ENCODE measurements at places on chromosomes 16 and 17.

DNA sequence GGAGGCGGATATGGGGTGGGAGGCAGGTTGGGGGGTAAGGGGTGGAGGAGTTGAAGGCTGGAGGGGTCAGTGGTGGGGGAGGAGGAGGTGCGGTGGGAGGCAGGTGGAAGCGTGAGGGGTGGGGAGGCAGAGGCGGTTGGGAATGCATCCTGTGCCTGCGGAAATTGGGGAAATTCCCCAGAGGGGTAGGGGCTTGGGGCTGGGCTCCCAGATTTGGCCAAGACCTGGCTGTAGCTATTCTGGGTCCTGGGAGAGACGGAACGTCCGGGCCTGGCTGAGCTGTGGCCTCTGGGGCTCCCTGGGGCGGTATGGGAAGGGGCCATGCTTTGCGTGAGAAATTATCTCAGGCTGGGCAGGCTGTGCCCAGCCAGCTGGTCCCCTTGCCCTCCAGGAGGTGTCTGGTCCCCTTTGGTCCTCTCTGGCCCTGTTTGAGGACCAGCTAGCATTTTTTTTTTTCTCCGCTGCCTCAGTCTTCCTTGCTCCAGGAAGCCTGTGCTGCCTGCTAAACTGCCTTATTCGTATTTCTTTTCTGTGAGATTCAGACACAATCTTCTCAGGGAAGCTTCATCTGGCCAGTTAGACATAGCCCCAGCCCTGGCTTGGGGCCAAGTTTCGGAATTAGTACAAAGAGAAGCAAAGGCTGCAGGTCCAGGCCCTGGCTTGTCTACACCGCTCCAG lies 7.3 kb upstream of the TRPV2 start:
- DNase-seq = no peak

GRCh38 chr17:33603789-33604188 lies 310.7 kb upstream of the ASIC2 start:
- no peak for DNase-seq

GRCh38 chr16:46826631-46827030 lies 4.3 kb downstream of the C16orf87 start:
- DNase-seq = no peak

DNA sequence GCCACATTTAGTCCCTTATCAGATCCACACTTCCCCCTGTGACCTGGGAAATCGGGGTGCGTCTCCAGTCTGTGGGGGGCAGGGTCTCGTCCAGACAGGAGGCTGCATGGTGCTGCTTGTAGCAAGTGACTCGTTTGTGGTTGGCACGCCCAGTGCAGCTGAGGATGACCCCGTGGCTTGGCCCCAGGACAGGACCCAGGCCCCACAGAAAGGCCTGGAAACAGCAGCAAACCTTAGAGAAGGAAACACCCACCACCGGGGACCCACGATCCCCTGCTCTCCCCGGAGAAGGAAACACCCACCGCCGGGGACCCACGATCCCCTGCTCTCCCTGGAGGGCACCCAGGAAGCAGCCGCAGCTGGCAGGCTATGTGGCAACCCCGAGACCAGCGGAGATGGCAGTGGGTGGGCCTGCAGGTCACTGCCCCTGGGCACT lies 8.2 kb upstream of the C16orf95 start:
- no peak for DNase-seq

GRCh38 chr16:68770671-68771070 lies 33.6 kb downstream of the CDH1 start:
- DNase-seq = no peak

- DNase-seq = no peak
Observed at GRCh38 chr17:58758890-58759289, 3.2 kb downstream of the PPM1E start.

- DNase-seq = no peak
Observed at GRCh38 chr17:51045621-51046020, 75.0 kb downstream of the SPAG9 start.

DNA sequence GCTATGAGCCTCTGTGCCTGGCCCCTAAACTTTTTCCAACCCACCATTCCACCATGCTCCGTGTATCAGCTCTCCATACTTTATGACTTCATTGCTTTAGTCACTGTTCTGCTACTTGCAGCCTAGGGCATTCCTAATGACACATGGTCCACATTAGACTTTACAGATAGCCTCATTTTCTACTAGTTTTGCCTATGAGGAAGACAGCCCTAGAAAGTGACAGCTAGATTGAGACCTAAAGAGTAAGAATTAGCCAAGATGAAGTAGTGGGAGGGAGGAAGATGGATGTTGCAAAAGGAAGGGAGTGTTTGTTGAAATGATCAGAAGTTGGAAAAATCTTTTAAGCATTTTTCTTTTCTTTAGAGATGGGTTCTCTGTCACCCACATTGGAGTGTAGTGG lies 11.0 kb downstream of the C16orf54 start:
- DNase-seq = no peak

DNA sequence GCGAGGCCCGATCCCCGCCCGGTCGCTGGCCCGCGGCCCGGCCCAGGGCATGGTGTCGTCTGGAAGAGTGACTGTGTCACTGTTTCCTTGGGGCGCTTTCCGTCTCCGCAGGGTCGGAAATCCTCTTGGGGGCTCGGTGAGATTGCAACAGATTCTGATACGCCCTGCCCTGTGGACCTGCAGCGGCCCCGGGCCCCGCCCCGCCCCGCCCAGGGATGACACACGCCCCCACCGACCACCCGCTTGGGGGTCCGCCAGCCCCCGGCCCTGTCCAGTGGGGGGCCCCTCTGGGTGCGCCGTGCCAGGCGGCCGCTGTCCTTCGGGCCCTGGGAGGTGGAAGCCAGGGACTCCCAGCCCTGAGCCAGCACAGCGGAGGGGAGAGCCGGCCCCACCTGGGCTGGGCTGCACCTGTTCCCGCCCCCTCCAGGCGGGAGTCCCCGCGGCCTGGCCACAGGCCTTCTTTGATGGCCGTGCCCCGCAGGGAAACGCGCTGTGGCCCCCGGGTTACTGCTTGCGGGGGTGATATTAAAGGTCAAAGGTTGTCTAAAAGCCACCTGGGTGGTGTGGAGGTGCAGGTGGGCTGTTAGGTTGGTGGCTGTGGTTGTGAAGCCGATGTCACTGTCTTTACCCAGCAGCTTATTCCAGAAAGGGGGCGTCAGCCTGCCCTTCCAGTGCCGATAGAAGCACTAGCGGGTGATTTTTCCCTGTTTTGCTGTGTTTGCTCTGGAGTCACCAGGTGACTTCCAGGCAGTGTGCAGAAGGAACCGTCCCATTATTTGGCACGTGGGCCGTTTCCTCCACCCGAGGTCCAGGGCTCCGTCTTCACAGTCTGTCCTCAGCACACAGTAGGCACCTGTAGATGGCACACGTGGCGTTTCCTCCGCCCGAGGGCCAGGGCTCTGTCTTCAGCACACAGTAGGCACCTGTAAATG lies 752 bp downstream of the TBC1D24 start:
- DNase-seq = no peak

DNA sequence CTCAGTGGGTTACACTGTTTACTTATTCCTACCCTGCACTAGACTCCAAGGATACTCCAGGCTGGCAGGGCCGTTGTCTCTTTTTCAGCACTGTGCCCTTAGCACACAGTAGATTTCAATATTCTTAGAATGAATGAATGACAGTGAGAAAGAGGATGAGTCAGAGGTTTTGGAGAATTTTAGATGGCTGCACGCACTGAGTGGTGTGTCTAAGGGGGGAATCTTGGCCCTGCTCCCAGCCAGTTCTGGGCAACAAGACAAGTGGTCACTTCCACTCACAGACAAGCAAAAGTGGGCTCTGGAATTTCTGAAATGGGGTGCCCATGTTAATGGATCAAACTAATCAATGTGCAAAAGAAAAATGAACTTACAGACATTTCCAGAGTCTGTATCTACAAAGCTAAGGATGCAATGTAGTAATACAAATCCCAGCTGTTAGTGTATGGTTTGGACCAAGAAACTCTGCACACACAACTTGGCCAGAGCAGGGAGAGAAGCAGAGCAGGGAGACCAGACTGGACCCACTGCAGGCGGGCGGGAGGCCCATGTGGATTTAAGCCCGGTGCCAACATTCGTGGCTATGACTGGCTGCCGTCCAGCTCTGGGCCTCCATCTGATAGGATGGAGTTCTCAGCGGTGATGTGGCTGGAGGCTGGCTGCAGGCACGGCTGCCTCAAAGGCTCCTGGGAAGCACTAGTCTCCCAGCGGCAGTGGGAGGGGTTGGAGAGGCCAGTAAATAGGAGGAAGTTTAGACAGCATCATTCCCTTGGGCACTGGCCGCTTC lies 95.6 kb upstream of the CDYL2 start:
- DNase-seq = peak; percentile 17

DNA sequence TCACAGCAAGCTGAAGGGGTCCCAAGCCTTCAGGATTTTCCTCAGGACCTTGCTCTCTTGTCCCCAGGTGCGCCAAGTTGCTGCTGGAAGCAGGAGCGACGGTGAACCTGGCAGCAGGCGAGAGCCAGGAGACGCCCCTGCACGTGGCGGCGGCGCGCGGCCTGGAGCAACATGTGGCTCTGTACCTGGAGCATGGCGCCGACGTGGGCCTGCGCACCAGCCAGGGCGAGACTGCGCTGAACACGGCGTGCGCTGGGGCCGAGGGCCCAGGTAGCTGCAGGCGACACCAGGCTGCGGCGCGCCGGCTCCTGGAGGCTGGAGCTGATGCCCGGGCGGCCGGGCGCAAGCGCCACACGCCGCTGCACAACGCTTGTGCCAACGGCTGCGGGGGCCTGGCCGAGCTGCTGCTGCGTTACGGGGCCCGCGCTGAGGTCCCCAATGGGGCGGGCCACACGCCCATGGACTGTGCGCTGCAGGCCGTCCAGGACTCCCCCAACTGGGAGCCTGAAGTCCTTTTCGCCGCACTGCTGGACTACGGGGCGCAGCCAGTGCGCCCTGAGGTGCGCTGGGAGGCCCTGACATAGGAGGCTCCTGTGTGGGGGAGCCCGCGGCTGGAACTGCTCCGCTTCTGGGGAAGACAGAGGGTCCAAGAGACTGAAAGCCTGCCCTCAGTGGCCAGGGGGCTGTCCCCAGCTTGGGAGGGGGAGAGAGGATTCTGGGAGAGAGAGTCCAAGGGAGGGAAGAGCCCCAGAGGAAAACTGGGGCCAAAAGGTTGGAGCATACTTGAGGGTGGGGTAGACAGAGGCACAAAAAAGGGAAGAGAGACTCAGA lies 6.4 kb downstream of the ASB16 start:
- no peak for DNase-seq

- no peak for DNase-seq
Observed at GRCh38 chr17:44004761-44005526, 522 bp downstream of the NAGS start.

DNA sequence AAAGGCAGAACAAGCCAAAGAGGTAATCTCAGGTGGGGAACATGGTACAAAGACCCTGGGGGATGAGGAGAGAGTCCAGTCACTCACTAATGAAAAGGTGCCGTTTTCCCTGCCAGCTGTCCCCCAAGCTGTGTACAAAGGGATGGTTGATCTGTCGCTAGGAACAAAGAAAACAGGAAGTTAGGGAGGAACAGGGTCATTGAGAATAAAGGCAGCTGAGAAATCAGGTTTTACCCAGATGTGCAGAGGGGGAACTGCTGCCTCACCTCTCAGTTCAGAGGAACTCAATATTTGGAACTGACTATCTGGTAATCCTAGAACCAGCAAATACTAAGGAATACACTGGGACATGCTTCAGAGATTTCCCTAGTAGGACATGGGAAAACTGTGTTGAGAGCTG lies 1.5 kb downstream of the RSKR start:
- no peak for DNase-seq

- DNase-seq = no peak
Observed at GRCh38 chr16:79013930-79014660, 586.4 kb downstream of the MAF start.

DNA sequence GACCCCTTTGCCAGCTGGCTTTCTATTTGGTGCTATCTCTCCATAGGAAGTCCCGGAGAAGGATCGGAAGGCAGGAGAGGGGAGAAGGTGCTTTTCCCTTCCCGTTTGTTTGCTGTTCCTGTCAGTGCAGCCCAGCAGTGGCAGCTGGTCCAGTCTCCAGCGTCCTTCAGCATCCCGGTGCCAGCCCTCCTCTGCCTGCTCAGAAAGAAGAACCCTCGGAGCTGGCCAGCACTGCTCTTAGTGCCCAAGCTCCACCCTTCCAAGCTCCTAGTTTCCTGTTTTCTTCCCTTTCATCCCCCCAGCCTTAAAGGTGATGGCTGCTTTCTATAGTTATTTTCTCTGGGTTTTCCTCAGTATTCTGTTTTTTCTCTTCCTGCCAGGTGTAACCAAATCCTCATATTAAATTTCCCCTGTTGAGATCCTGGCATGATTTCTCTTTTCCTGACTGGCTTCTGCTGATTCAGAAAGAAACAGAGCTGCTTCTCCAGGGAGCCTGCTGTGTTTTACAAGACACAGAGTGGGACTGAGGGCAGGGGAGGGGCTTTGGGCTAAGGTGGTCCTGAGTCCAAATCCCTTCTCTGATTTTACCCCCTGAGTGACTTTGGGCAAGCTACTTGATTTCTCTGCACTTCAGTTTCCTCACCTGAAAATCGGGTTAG lies 186.8 kb downstream of the COPRS start:
- DNase-seq = no peak

- DNase-seq = no peak
Observed at GRCh38 chr16:48041981-48042421, 113.8 kb downstream of the ABCC12 start.

- no peak for DNase-seq
Observed at GRCh38 chr16:57377080-57377841, 5.0 kb downstream of the CX3CL1 start.

GRCh38 chr16:30660424-30661261 lies 2.4 kb downstream of the FBRS start:
- DNase-seq = no peak

DNA sequence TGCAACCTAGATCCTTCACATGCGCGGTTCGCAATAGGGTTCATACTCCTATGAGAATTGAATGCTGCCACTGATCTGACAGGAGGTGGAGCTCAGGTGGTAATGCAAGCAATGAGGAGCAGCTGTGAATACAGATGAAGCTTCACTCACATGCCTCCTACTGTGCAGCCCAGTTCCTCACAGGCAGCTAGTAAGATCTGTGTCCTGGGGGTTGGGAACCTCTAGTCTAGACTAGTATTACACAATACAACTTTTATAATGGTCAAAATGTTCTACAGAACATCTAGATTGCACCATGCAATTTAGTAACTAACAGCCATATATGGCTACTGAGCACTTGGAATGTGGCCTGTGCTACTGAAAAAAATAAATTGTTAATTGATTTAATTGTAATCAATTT lies 26.7 kb downstream of the ABCA5 start:
- no peak for DNase-seq

- DNase-seq = no peak
Observed at GRCh38 chr16:89084411-89084810, 9.2 kb upstream of the ACSF3 start.

Data from right renal cortex interstitium (tissue), 3 donors.